Stimulated activated CD8-positive, alpha-beta memory T cell treated with anti-CD3 and anti-CD28 coated beads, Interleukin-4, amount 100 ng/mL, for 4 hours (primary cell): ENCODE measurements at places on chromosomes 12 and 14.

DNA sequence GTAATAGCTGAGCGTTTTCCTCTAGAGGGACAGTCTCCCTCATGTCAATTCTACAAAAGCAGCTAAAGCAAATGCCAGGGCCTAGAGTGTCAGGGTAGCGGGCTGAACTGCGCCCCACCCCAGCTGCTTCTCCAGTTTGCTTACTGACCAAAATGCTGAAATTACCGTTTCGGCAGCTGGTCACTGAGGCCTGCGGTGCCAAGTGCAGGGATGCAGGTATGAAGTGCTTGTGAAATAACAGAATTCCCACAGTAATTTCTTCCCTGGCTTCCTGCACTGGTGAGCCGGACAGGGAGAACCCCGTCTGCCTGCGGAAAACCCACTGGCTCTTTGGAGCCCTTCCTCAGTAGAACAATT, 19.1 kb downstream of the PSMC1 start:
- no peak for DNase-seq

DNA sequence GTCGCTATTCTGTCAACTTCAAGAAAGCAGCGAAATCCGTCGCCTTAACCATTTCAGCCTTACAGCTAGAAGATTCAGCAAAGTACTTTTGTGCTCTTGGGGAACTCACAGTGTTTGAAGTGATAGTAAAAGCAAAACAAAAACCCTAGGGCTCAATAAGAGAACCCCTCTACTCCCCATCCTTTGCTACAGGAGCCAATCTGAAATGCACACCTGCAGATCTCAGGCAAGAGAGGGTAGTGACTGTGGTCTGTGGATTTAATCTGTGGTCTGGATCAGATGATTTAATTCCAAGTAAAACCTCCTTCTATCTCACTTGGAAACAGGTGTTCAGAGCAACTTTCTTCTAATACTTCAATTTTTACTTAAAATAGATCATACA, 422.9 kb upstream of the OR4E1 start:
- no peak for DNase-seq

DNA sequence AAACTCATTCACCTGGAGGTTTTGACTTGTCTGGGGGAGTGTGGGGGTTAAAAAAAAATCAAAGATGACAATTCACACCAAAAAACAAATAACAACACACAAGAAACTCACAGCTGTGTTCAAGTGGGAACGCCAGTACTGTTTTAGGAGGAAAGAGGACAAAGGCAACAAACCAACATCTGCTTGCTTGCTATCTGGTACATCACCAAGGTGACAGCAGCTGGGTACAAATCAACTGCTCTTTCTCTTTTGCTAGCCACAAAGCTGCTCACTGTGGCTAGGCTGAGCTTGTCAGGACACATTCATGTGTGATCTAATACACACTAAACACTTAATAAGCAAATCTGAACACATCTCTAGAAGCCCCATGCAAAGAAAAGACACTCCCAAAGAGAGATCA, 128.0 kb upstream of the RAP1B start:
- DNase-seq = no peak

GRCh38 chr14:95465358-95465757, 51.1 kb downstream of the SYNE3 start:
- no peak for DNase-seq

GRCh38 chr12:81610955-81611889, 147.9 kb downstream of the PPFIA2 start:
- no peak for DNase-seq

DNA sequence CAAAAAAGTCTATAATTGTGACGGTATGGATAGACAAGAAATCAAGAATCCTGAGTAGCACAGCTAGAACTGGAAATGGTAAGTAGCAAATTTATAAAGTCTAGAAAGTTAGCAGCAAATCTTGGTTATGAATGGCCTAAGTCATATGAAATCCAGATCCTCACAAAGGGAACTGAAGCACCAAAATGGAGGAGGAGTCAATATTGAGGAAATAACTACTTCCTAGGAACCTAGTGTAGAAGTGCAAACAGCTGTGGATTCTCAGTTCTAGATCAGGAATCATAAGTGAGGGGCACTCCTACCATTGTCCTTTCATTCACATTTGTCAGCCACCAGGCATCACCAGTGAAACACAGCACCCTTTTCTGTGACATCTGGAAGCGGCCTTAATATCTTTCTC, 202.2 kb upstream of the DCN start:
- DNase-seq = no peak

- no peak for DNase-seq
These were observed 830.0 kb upstream of the NOVA1 start for GRCh38 chr14:27427796-27428195.

- no peak for DNase-seq
These were observed 1.2 kb upstream of the KRT85 start for GRCh38 chr12:52368508-52368907.

GRCh38 chr14:54727929-54728328, 161.0 kb downstream of the SAMD4A start:
- DNase-seq = no peak

- no peak for DNase-seq
These were observed 1.0 kb upstream of the LMO3 start for GRCh38 chr12:16606991-16607390.

DNA sequence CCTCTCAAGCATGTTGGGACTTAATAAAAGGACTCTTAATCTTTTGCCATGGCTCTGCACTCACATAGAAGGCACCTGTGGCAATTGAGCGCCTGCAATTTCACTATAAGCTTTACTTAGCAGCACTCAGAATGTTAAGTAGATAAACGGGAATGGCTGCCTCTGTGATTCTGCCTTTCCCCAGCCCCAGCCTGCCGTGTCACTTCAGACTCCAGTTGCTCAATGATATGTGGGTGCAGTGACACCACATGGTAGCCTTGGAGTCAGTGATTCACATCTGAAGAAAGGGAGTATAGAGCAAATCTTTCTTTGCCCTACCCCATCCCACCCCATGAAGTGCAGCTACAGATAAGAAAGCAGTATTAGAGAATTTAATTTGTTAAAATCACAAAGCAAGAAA, 96.1 kb downstream of the ZFC3H1 start:
- no peak for DNase-seq

DNA sequence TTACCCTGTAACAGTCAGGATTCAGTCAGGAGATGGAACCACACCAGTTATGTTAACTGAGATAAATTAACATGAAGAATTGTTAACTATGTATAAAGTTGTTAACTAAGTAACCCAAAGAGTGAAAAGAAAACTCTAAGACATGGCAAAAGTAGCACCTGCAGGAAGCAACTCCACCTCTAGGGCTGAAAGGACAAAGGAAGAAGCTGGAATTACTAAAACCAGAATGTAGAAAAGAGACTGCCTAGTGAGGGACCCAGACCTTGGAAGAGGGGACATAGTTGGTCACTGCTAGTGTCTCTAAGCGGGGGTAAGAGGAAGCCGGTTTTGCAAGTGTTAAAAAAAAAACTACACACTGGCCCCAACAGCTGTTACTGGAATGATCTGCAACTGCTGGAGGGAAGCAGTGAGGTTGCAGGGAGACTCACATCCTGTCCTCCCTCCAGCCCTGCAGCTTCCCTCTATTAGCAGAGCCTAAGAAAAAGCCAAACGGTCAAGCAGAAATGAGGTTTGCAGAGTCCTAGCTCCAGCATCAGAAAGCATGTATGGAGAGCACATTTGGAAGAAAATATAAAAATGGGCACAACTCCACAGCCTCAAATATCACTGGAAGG, 39.8 kb downstream of the GPR135 start:
- DNase-seq = no peak

DNA sequence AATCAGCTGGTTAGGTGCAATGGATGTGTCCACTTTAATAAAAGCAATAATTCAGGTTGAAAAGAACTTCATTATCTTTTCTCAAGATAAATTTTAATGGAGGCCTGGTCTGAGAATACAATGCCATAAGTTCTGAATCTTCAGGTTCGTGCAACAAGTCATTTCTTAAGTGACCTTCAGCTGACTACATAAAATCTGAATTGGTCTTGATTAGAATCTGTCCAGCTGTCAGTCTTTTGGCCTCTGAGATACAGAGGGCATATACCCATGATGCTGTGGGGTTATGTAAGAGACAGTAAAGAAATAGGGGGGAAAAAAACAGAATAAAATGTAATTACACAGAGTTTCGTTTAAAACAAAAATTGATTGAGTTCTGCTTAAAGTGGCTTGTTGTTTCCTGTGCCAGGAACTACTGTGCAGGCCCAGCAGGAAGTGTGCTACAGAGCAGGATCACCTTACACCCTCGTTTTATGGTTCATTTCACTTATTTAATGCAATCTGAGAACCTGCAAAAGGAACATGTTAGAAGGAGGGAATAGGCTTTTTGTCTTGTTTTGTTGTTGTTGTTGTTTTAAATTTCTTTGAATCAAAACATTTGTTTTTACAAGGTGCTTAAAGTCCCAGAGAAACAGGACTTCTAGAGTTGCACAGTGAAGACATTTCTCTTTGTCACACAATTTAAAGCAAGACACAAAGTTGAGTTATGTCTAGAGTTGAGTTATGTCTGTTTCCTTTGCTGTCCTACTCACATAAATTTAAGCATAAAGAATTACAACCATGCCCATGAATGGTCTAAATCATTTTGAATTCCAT, 64.2 kb downstream of the LGR5 start:
- DNase-seq = no peak

DNA sequence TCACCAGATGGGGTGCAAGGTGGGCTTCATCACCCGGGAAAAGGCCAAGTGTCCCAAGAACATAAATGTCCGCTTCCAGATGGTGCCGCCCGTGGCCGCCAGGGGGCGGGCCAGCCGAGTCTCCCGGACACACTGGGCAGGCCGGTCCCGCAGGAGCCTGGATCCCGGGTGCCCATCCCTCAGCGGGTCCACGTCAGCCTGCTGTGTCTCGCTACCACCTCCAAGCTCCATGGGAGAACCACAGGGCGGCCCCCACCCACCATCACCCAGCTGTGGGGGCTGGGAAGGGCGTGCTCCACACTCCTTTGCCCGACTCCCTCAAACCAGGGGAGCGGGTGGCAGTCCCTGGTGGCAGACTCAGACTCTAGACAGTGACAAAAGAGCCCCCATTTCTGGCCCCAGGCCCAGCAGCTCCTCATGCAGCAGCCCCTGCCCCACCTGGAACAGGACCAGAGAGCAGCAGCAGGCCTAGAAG, 22.0 kb upstream of the NUDT14 start:
- DNase-seq = peak; percentile 22

DNA sequence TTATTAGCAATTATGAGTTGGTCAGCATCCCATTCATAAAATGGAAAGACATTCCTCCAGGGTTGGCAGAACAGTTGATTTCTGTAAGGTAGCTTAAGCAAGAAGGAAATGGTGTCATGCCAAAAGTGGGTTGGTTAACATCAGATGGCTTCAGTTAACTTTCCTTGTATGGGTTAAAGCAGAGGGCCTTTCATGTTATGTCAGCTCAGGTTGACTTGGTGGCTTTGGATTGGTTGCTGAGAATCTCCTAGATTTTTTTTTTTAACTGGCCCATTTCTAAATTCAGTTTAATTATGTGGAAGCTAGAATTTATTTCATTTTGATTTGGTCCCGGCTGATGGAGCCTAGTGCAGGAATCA, 87.8 kb downstream of the BBS10 start:
- no peak for DNase-seq

GRCh38 chr14:77023001-77023996, 5.2 kb downstream of the IRF2BPL start:
- DNase-seq = no peak

DNA sequence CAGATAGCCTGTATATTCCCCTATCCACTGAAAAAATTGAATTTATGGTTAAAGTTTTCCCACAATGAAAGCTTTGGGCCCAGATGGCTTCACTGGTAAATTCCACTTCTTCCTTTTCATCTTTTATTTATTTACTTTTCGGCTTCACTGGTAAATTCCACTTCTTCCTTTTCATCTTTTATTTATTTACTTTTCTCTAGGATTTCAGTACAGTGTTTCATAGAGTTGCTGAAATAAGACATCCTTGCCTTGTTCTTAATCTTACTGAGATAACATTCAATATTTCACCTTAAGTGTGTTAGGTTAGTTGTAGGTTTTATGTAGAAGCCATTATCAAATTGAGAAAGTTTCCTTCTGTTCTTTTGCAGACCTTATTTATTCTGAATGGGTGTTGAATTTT, 18.9 kb upstream of the KLRG1 start:
- no peak for DNase-seq

DNA sequence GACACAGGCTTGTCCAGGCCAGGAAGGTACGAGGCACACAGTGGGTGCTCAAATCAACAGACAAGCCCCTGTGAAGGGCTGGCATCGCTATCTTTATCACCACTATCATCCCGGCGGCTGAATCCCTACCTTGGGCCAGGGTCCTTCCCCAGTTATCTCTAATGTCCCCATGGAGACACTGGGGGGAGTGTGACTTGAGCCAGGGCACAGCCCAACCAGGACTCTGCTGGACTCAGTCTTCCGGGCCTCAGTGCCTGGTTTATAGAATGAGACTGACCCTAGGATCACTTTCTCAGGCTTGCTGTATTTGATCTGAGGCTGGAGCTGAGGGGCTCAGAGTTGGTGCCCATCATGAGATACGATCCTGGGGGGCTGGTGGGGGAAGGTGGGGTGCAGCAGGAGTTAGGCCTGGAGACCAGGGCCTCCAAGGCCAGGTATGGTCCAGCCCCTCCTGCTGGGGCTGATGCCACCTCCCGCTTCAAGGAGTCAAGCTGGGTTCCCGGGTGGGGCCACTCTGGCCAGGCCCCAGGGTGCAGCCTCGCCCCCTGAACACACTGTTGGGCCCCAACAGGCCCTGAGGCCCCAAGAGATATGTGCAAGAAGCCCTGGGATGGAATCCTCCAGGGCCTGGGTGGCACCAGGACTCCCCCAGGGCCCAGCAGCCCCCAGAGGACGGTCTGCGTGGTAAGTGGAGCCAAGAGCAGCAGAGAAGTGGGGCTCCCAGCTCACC, 11.8 kb downstream of the BEGAIN start:
- DNase-seq = no peak

DNA sequence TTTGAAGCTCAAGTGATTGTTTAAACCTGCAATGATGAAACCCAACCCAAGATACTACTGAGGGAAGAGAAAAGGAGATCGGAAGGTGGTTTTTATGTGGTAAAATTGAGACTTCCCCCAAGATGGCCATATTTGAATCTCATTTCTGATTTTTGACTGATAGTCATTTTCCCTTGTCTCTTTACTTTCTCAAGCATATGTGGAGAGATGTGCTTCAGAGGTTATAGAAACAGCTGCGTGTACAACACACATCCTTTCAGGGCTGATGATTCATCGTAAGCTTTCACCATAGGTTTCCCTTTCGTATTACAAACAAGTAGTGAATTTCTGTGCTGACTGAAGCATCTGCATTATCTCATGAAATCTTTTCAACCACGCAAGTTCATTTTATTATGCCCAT, 276.2 kb downstream of the EMP1 start:
- DNase-seq = no peak

GRCh38 chr12:125187780-125188741, 122.8 kb downstream of the AACS start:
- DNase-seq = no peak

DNA sequence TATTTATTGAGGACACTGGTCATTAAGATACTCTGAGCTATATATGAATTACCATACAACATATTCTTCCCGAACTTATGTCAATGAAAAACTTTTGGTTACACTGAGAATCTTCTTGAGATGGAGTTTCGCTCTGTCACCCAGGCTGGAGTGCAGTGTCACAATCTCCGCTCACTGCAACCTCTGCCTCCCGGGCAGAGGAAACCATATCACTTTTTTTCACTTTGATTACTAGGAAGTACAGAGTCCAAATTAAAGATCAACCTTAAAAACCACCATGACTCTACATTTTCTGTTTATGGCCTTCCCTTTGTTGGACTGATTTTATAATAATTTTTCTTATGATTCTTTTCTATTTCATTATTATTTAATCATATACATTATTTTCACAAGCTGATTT, 336.5 kb downstream of the FSCB start:
- no peak for DNase-seq
